ENCODE measurements at places on chromosomes 5 and 9. TPM values are rescaled to one million over a fixed set of nuclear protein-coding genes. Genes with fewer than 3 reads are reported as not detected.

SPATA31A3 gene
- total RNA-seq, result not detected

PLEKHG4B gene
- total RNA-seq, result 0.46 TPM

GDA gene
- not detected for total RNA-seq

TLX3 gene
- total RNA-seq, result not detected

GRIA1 gene
- 0.63 TPM for total RNA-seq

TMCO6 gene
- 20.3 TPM for total RNA-seq

IL3 gene
- total RNA-seq, result not detected

PRELID2 gene
- 14.1 TPM for total RNA-seq

DMGDH gene
- total RNA-seq, result 3.3 TPM

IL9 gene
- total RNA-seq, result not detected

DNA sequence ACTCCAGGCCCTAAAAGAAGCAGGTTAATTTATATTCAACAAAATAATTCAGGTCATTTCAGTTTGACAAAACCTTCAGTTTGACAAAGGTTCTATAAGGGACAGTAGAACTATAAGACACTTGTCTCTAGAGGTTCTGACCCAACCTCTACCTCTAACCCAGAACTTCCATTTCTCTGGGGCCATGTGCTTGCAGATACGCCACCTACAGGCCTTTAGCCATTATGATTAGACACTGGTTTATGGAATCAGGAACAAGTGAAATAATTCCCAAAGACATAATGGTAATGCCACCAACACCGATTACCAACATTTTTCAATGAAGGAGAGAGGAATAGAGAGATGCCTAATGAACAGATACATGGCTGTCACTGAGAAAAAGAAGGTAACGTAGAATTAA lies 733.9 kb downstream of the PRELID2 start:
- no peak overlapping the region for H3K27ac ChIP-seq
- H3K27me3 ChIP-seq, result no peaks in the 10 kb centered on the region
- no peaks in the 10 kb centered on the region for H3K4me1 ChIP-seq
- H3K36me3 ChIP-seq, result no peaks in the 10 kb centered on the region

- H3K27me3 ChIP-seq, result no peaks in the 10 kb centered on the region
- H3K4me1 ChIP-seq, result no peaks in the 10 kb centered on the region
- no peak overlapping the region for H3K27ac ChIP-seq
- no peak for DNase-seq
- H3K4me3 ChIP-seq, result no peak overlapping the region
These were observed 125.6 kb downstream of the RAB3C start for GRCh38 chr5:58708456-58708855.

GRCh38 chr5:56480078-56480704 lies 247.1 kb upstream of the ANKRD55 start:
- DNase-seq, result no peak
- peak overlapping the region; percentile 90 for H3K27ac ChIP-seq
- H3K4me1 ChIP-seq, result peaks cover 10% of the 10 kb centered on the region
- H3K4me3 ChIP-seq, result peak overlapping the region; percentile 82
- no peaks in the 10 kb centered on the region for H3K36me3 ChIP-seq
- no peaks in the 10 kb centered on the region for H3K27me3 ChIP-seq

DNA sequence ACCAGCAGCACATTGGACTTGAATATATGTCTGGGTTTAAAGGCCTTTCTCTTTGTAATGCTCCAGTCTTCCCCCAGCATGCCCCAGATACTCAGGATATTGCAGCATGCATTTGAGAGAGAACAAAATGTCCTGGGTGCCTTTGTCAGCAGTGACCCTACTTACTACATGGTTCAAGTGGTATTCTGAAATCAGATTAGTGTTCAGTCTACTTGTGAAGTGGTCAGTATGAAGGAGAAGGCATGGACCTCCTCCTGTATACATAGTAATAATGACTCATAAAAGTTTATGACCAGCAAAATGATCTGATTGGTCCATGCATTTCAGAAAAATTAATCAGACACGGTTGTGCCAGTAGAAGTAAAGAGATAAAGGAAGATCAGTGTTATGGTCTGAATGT lies 25.4 kb downstream of the GPR21 start:
- H3K36me3 ChIP-seq, result no peaks in the 10 kb centered on the region
- H3K27me3 ChIP-seq, result no peaks in the 10 kb centered on the region
- no peaks in the 10 kb centered on the region for H3K4me1 ChIP-seq
- no peak for DNase-seq
- no peak overlapping the region for H3K27ac ChIP-seq

DNA sequence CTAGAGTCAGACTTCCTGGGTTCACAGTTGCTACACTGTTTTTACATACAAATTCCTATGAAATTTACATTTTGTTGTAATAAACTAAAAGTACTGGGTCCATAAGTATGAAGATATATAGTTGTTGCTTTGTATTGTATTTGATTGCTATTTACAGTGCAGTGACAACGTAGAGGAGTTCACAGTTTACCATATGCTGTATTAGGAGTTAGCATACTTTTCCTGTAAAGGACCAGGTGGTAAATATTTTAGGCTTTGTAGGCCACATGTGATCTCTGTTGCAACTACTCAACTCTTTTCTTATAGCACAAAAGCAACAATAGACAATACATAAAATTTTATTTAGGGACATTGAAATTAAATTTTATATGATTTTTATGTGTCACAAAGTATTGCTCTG lies 18.0 kb downstream of the PAM start:
- no peak overlapping the region for H3K27ac ChIP-seq
- peaks cover 30% of the 10 kb centered on the region for H3K4me1 ChIP-seq
- no peak overlapping the region for H3K4me3 ChIP-seq
- DNase-seq, result no peak

- no peak for DNase-seq
- no peak overlapping the region for H3K4me3 ChIP-seq
- H3K27me3 ChIP-seq, result no peaks in the 10 kb centered on the region
- H3K27ac ChIP-seq, result peak overlapping the region; percentile 38
- H3K36me3 ChIP-seq, result no peaks in the 10 kb centered on the region
- peaks cover 13% of the 10 kb centered on the region for H3K4me1 ChIP-seq
These were observed 84.9 kb downstream of the GDNF start for GRCh38 chr5:37754976-37755375.

DNA sequence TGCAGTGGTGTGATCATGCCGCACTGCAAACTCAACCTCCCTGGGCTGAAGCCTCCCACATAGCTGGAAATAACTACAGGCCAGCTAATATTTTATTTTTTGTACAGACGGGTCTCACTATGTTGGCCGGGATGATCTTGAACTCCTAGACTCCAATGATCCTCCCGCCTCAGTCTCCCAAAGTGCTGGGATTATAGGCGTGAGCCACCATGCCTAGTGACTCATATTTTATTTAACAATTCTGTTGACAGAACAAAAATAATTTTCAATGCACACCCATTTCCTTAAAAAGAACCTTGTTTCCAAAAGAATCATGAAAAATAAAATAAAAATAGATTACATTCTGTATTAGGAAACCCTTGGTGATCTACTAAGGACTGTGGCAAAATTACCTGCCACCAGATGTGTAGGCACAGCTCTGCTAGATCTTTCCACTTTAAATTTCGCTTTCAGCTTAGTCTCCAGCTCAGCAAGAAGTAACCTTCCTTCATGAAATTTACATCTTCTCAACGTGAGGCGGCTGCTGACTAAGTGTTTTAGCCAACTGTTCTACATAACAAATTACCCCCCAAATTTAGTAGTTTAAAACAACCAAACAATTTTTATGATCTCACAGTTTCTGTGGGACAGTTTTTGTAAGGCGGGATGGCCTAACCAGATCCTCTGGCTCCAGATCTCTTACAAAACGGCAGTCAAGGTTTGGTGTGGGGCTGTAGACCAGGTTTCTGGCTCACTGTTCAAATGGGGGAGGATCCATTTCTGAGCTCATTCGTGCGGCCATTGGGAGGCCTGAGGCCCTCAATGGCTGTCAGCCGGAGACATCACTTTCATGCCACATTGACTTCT lies 32.6 kb upstream of the GOLPH3 start:
- H3K4me1 ChIP-seq, result peaks cover 43% of the 10 kb centered on the region
- no peak for DNase-seq
- H3K27ac ChIP-seq, result no peak overlapping the region
- H3K36me3 ChIP-seq, result no peaks in the 10 kb centered on the region

GRCh38 chr9:112535811-112536210 lies 49.2 kb downstream of the KIAA1958 start:
- no peaks in the 10 kb centered on the region for H3K36me3 ChIP-seq
- no peak overlapping the region for H3K27ac ChIP-seq
- H3K4me1 ChIP-seq, result no peaks in the 10 kb centered on the region

- no peaks in the 10 kb centered on the region for H3K27me3 ChIP-seq
- no peaks in the 10 kb centered on the region for H3K36me3 ChIP-seq
- H3K4me3 ChIP-seq, result no peak overlapping the region
These were observed 92.7 kb downstream of the VCAN start for GRCh38 chr5:83564069-83564749.

DNA sequence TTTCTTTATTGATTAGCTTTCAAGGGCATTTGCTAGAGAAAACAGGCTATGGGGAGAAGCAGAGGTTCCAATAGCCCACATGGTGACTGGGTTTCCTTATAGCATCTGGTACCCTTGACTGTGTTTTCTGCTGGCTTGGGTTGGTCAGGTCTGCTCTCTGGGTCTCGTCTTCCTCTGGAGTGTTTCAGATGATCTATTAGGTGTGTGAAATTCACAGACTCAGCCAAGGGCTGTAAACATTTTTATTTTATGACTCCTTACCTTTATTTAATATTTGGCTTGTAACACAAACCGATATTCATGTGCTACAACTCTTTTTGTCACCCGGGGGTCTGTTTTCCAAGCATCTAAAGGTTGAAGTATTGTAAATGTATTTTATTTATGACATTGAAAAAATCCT lies 338.9 kb downstream of the GADD45G start:
- H3K36me3 ChIP-seq, result no peaks in the 10 kb centered on the region
- H3K27ac ChIP-seq, result no peak overlapping the region
- no peaks in the 10 kb centered on the region for H3K27me3 ChIP-seq
- H3K4me3 ChIP-seq, result no peak overlapping the region
- peaks cover 54% of the 10 kb centered on the region for H3K4me1 ChIP-seq

DNA sequence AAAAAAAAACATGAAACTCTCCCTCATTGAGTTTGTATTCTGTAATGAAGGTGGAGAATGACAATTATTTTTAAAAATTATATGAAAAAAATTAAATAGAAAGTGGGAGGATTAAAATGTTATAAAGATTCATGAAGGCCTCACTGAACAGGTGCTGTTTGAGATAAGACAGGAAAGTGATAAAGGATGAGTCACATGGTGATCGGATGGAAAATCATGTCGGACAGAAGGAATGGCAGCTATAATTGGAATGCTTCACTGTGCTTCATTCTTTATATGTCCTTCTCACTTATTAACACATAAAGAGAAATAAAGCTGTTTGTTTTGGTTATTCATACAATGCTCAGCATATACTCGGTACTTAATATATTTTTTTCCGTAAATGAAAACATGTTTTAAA lies 464.5 kb upstream of the RGMB start:
- no peak overlapping the region for H3K4me3 ChIP-seq
- H3K27me3 ChIP-seq, result no peaks in the 10 kb centered on the region
- no peak for DNase-seq
- H3K27ac ChIP-seq, result no peak overlapping the region

- H3K36me3 ChIP-seq, result no peaks in the 10 kb centered on the region
- peaks cover 9% of the 10 kb centered on the region for H3K27me3 ChIP-seq
- no peak overlapping the region for H3K4me3 ChIP-seq
- no peak overlapping the region for H3K27ac ChIP-seq
These were observed 133.8 kb downstream of the TMEM174 start for GRCh38 chr5:73306741-73307275.

- H3K4me1 ChIP-seq, result peaks cover under 1% of the 10 kb centered on the region
- no peaks in the 10 kb centered on the region for H3K27me3 ChIP-seq
- H3K27ac ChIP-seq, result no peak overlapping the region
- H3K4me3 ChIP-seq, result no peak overlapping the region
- no peak for DNase-seq
These were observed 542.5 kb downstream of the TLE1 start for GRCh38 chr9:81146684-81147337.

DNA sequence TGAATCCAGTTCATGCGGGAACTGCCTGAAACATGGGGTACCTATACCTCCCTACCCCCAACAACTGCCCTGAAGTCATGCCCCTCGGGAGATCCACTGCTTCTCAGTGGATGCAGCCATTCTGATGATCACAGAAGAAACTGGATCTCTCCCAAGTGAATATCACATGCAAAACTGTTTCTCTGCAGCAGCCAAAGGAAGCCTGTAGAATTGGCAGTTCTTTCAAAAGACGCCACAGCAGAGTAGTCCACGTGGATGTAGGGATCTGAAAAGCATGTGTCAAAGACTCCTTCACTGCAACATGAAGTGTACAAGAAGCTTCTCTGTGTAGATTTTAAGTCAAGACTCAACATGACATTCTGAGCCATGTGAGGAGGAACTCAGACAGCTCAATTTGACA lies 286.7 kb downstream of the NR3C1 start:
- H3K4me3 ChIP-seq, result no peak overlapping the region
- H3K27me3 ChIP-seq, result no peaks in the 10 kb centered on the region
- no peak overlapping the region for H3K27ac ChIP-seq
- peaks cover 6% of the 10 kb centered on the region for H3K4me1 ChIP-seq

DNA sequence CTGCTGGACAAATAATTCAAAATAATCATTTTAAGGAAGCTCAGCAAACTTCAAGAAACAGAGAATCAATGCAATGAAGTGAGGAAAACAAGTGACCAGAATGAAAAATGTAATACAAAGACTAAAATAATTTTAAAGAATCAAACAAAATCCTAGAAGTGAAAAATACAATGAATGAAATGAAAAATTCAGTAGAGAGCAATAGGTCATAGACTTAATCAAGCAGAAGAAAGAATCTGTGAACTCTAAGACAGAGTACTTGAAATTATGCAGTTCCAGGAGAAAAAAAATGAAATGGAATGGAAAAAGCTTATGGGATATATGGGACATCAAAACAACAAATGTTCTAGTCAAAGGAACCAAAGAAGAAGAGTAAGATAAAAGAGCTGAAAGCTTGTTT lies 11.8 kb upstream of the ZDHHC21 start:
- no peak overlapping the region for H3K27ac ChIP-seq
- H3K27me3 ChIP-seq, result no peaks in the 10 kb centered on the region
- no peaks in the 10 kb centered on the region for H3K36me3 ChIP-seq
- no peaks in the 10 kb centered on the region for H3K4me1 ChIP-seq
- no peak for DNase-seq

DNA sequence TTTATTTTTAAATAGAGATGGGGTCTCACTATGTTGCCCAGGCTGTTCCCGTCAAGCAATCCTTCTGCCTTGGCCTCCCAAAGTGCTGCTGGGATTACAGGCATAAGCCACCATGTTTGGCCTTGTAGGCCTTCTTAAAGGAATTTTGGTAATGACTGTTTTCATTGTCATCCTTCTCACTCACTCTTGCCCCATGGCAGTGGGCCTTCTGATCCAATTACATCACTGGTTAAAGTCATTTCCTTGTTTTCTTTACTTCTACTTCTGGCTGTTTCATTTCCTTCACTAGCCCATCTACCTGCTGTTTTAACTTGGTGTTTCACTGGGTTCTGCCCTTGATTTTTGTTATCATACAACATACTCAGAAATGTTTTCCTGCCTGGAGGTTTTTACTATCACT lies 20.1 kb upstream of the NIM1K start:
- no peak for DNase-seq
- H3K27ac ChIP-seq, result no peak overlapping the region
- no peaks in the 10 kb centered on the region for H3K4me1 ChIP-seq
- peaks cover 20% of the 10 kb centered on the region for H3K36me3 ChIP-seq
- H3K4me3 ChIP-seq, result no peak overlapping the region
- no peaks in the 10 kb centered on the region for H3K27me3 ChIP-seq

GRCh38 chr9:129885670-129886106 lies 50.4 kb downstream of the USP20 start:
- peak overlapping the region; percentile 88 for H3K27ac ChIP-seq
- peak overlapping the region; percentile 39 for H3K4me3 ChIP-seq
- peaks cover 84% of the 10 kb centered on the region for H3K4me1 ChIP-seq
- peak; percentile 97 for DNase-seq
- H3K27me3 ChIP-seq, result no peaks in the 10 kb centered on the region

- DNase-seq, result no peak
- peaks cover 64% of the 10 kb centered on the region for H3K36me3 ChIP-seq
- no peak overlapping the region for H3K27ac ChIP-seq
- no peak overlapping the region for H3K4me3 ChIP-seq
- no peaks in the 10 kb centered on the region for H3K27me3 ChIP-seq
- H3K4me1 ChIP-seq, result no peaks in the 10 kb centered on the region
These were observed 59.2 kb downstream of the ICE1 start for GRCh38 chr5:5481633-5482032.

All from esophagus muscularis mucosa (tissue), 4 donors.